ENCODE measurements at places on chromosomes 4 and X.

- no peak for DNase-seq
These were observed 27.7 kb upstream of the DCLK2 start for GRCh38 chr4:150050566-150050965.

DNA sequence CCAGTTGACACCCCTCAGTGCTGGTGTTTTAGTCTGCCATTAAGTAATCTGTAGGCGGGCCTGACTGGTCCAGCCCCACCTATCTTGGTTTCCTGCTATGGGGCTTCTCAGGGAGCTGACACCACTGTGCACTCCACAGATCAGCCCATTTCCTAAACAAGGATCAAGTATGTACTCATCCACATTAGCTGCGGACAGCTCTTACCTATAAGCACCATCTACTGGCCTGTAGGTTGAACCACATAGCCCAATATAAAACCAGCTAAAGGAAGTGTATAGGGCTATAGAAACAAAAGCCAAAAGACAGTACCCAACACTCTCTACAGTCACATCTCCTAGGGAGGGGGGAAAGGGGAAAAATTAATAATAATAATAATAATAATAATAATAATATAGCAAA lies 353.5 kb upstream of the CXorf51B start:
- no peak for DNase-seq

DNA sequence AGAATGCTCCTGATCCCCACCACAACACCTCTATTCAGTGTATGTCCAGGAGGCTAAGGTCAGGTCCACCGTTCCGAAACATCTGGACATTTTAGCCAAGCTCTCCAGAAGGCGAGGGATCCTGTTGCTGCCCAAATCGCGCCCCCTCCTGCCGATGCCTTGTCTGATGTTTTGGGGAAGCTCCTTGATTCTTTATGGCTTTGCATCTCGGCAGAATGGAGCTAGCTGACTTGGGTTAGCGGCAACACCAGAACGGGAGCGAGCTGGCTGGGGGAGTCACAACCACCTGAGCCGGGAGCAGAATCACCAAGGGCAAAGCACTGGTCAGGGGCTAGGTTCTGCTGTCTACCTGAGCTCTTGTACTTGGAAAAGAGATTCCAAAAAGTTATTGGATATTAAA lies 6.6 kb upstream of the POU3F4 start:
- DNase-seq, result no peak

- no peak for DNase-seq
These were observed 6.7 kb upstream of the CITED1 start for GRCh38 chrX:72312311-72312940.

DNA sequence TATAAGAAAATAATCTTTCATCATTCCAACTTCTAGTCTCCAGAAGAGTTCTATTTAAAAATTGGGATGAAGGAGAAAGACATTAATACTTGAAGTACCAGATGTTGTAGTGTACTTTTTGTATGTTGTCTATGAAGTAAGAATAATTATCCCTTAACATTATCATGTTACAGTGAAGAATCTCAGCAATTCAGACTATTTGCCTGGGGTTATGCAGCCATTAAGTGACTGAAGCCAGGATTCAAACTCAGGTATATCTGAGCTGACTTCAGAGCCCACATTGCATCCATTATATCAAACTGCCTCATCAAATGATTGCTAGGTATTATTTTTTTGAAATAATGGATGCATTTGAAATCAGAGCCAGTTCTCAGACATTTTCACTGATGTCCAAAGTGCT lies 76.1 kb upstream of the FHDC1 start:
- DNase-seq, result no peak

DNA sequence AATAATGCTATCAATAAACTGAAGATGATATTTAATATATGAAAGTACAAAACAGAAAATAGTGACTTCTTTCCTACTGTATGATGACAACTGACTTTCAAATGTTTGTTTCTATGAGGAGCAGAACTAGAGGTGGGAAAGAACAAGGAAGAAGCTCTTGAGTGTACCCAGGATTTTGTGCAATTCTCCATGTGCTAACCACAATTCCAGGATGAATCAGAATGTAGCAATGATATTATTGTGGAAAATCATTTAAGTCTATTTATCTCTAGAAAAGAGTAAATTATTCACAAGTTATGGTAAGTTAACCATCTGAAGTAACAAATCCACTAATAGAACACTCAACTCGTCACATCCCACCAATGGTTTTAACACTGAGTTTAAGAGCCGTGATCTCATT lies 324.1 kb upstream of the EMCN start:
- no peak for DNase-seq

GRCh38 chr4:19514276-19515070 lies 737.2 kb upstream of the SLIT2 start:
- DNase-seq, result no peak

- peak; percentile 83 for DNase-seq
These were observed at the start of gene LDB2 for GRCh38 chr4:16897991-16898827. TSS of gene LDB2 (minus strand) at chr4:16898645.

DNA sequence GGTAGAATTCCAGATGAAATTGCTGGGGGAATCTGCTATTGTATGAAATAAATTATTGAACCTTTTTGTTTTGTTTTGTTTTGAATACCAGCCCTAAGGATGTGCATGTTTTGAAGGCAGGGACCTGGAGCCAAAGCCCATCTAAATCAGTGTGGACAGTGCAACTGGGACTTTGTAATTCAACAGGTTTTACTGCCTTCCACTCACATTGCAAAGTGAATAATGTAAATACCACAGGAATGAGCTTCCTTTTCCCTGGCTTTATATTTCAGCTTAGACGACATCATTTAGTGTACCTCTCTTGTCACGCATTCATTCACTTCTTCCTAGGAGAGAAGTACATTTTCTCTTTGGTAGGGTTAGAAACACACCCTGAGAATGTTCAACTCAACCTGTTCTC lies 795.0 kb downstream of the CENPC start:
- DNase-seq, result no peak

- DNase-seq, result no peak
These were observed 11.6 kb downstream of the ABCD1 start for GRCh38 chrX:153736071-153736820.

- DNase-seq, result no peak
These were observed 204.9 kb downstream of the GBA3 start for GRCh38 chr4:22897520-22898108.

DNA sequence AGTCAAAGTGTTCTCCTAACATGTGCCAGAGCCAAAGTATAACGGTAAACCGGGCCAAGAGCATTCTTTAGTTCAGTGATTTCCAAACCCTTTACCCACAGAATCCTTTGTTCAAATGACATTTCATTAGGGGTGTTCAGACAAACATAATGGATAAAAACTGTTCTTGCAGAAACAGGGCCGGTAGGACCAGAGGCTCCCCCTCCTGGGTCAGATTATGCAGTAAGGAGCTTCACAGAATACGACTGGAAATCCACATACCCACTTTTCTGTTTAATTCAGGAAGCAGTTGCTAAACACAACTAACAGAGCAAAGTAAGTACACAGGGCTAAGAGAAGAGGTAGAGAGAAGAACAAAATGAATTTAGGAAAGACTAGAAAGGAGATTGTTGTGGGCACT lies 46.6 kb upstream of the TMEM184C start:
- no peak for DNase-seq

GRCh38 chr4:47533689-47534347 lies 48.7 kb downstream of the ATP10D start:
- DNase-seq, result no peak

GRCh38 chr4:112140536-112140935 lies 4.7 kb upstream of the FAM241A start:
- DNase-seq, result no peak

- DNase-seq, result no peak
These were observed 62.4 kb upstream of the UGT2B15 start for GRCh38 chr4:68732653-68733466.

DNA sequence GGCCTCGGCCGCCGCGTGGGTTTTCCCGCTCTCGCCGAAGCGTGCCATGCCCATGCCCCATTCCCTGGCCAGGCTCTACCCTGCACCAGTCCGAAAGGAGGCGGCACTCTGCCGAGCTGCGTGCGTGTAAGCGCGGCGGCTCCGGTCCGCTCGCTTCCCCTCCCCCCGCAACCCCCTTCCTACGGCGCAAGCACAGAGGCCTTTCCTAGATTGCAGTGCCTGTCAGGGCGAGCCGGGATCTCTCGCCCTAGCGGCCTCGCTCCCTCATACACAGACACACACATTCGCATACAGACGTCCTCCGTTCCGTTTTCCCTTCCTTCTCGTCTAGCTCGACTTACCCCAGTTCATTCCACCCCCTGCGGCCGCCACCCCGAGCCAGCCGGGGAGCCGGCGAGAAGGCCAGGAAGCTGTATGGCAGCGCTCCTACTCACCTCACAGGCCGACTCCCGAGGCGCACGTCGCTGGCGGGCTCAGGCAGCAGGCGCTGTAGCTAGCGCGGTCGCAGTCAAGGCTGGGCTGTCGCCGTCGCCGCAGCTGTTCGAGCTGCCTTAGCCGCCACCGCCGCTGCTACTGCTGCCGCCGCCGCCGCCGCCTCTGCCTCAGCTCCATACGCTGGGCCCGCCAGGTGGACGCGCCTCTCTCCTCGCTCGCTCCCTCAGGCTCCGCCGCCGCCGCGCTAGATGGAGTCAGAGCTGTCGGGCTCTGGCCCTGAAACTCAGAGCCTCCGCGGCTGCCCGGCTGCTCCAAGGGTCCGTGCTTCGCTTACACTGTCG lies 615 bp downstream of the NEXMIF start:
- no peak for DNase-seq

DNA sequence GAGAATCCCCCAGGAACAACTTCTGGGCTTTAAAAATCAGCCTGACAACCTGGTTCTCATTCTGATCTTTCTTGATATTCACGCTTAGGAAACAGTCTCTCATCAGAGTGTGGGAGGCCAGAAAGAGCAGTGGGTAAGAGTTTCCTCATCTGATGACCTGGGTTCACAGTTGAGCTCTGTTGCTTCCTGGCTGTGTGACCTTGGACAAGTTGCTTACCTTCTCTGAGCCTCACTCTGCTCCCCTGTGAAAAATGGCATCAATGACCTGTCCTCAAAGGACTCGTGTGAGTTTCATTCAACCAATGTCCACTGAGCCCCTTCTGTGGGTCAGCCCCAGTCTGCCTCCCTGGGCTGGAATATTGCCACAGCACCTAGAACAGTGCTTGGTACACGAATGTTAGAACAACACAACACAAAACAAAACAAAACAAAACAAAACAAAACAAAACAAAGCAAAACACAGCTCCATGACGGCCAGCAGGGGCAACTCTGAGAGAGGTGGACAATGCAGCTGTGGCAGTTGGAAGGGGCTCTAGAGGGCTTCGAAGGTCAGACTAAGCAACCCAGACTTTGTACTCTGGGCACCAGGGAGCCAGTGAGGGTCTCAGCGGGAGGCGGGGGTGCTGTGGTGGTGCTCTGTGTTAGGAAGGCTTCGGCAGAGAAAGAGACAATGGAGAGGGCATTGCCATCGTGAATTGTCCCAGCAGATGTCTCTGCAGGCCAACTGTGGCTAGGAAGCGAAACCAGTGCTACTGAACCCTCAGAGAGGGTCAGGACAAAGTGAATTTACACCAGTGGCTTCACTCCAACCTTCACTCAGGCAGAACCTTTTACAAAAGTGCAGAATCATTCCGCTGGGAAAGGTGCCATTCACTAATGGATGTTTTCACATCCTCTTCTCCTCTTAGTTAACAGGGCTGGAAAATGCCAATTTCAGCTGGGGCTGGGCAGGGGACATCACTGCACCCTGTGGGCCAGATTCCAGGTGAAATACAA lies 14.3 kb upstream of the C4orf50 start:
- no peak for DNase-seq

Measured in AG09309 (cell line).